Uterus (tissue), 4 donors: ENCODE measurements at places on chromosomes 5 and 9. TPM values are rescaled to one million over a fixed set of nuclear protein-coding genes. Genes with fewer than 3 reads are reported as not detected.

- no peaks in the 10 kb centered on the region for H3K27me3 ChIP-seq
- H3K4me1 ChIP-seq = no peaks in the 10 kb centered on the region
- DNase-seq = no peak
Observed at GRCh38 chr5:74094096-74094781, 468.2 kb downstream of the ARHGEF28 start.

GRCh38 chr5:52915176-52915875 lies 73.8 kb upstream of the ITGA2 start:
- H3K27ac ChIP-seq = peak overlapping the region; percentile 63
- H3K27me3 ChIP-seq = no peaks in the 10 kb centered on the region

- no peak for DNase-seq
- no peaks in the 10 kb centered on the region for H3K36me3 ChIP-seq
- no peaks in the 10 kb centered on the region for H3K27me3 ChIP-seq
- H3K4me1 ChIP-seq = peaks cover 8% of the 10 kb centered on the region
Observed at GRCh38 chr9:85940275-85940831, 593 bp upstream of the NAA35 start.

GRCh38 chr5:125148706-125149105 lies 402.3 kb upstream of the ZNF608 start:
- H3K27ac ChIP-seq = no peak overlapping the region
- H3K36me3 ChIP-seq = no peaks in the 10 kb centered on the region
- H3K4me1 ChIP-seq = no peaks in the 10 kb centered on the region
- H3K4me3 ChIP-seq = no peak overlapping the region
- H3K27me3 ChIP-seq = no peaks in the 10 kb centered on the region

GRCh38 chr9:99076483-99077171 lies 28.3 kb upstream of the TGFBR1 start:
- H3K36me3 ChIP-seq = no peaks in the 10 kb centered on the region
- no peaks in the 10 kb centered on the region for H3K4me1 ChIP-seq
- no peak for DNase-seq
- no peaks in the 10 kb centered on the region for H3K27me3 ChIP-seq

- no peak overlapping the region for H3K4me3 ChIP-seq
- H3K36me3 ChIP-seq = no peaks in the 10 kb centered on the region
- DNase-seq = no peak
- no peak overlapping the region for H3K27ac ChIP-seq
- no peaks in the 10 kb centered on the region for H3K4me1 ChIP-seq
Observed at GRCh38 chr5:149517461-149518122, 33.6 kb downstream of the CSNK1A1 start.

The PCDHA12 gene
- total RNA-seq = 1.7 TPM
